ENCODE measurements at places on chromosomes 6 and 20.

DNA sequence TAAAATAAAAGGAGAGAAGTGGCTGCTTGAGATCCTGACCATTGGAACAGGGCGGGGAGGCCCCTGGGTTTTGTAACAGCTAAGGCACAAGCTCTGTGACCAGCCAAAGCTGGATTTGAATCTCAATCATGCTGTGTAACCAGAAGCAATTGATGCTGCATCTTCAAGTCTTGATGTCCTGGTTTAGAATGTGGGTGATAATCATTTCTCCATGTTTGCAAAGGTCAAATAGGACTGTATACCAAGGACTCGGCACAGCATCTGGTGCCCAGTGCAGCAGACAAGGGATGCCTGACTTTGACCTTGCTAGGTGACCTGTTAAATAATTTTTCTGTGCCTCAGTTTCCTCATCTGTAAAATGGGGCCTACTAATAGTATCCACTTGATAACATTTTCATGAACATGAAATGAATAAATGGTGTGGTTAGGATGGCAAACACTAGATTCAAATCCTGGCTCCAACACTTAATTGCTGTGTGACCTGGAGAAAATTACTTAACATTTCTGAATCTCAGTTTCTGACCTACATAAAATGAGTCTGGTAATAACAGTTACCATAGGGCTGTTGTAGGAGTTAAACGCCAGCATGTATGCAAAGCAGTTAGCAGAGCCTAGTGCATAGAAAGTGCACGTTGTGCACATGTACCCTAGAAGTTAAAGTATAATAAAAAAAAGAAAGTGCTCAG, 46.3 kb upstream of the BCAS1 start:
- DNase-seq = no peak

- DNase-seq = no peak
Measured at GRCh38 chr6:165117121-165117520, 192.3 kb downstream of the C6orf118 start.

DNA sequence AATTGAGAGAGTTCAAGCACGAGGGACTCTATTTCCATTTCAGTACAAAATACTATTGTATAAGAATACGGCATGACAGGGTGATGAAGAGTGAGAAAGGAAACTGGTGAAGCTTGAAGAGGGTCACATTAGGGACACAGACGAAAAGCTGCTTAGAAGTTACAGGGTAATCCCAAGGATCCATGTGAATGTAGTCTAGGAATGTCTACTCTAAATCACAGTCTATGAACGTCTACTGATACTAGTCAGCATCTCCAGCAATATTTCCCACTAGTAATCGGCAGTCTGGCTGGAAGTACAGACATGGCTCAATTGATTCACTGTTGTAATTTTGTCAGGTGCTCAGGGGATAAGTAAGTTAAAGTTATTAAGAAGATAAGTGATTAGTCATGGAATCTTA, 156.4 kb downstream of the ASCC3 start:
- DNase-seq = no peak

DNA sequence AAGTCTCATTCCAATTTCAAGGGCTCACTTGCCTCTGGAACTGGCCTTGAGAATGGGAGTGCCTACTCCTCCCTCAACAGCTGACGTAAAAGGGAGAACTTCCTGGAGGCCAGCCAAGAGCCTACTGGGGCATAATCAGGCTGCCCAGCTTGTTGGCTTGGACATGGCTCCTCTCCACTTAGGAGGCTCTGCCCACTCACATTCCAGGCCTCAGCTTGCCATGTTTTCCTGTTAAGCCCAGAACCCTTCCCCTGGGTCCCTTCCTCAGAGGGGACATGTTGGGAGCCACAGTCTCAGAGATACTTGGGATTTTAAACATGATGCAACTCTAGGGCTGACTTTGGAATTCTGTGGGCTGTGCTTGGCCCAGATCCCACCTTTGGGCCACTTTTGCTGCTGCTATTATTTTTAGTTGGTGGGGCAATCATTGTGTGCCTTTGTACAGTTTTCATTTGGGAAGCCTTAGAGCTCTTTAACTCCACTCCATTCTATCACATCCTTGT, 31.5 kb upstream of the ADTRP start:
- peak; percentile 78 for DNase-seq

- DNase-seq = no peak
Measured at GRCh38 chr6:35453236-35453635, 1.1 kb downstream of the FANCE start.

DNA sequence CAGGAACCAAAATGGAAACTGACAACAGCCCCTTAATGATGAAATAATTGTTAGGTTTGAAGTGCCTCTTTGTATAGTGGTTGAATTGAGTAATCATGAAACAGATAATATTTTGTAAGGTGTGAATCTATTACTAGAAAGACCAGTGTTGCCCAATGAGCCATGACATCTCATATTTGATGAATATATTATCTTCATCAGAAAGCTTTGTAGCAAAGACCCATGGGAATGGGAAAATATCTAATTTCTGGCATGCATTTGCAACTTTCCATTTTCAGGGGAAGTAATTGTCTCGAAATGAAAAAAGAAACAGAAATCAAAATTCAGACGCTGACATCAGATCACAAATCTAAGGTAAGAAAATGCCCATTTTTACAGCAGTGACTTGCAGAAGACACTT, 57.3 kb upstream of the LAMP5 start:
- no peak for DNase-seq

GRCh38 chr6:36115412-36115811, 14.9 kb upstream of the MAPK13 start:
- DNase-seq = no peak

DNA sequence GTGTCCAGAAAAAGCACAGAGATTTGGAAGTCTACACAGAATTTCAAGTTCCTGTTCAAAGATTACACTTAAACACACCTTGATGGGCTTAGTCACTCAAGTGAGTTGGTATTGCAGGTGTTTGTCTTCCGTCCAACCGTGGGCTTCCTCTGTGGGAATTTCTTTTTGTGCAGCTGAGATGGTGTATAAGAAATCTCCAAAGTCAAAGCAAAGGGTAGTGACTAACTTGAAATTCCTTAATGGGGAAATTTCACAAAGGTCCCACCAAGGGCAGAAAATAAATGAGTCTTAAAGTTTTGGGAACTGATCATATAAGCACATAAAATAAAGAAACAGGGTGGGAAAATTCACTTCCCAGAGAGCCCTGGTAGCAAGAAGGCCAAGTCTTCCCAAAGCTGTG, 102.0 kb upstream of the TNFAIP3 start:
- DNase-seq = no peak

DNA sequence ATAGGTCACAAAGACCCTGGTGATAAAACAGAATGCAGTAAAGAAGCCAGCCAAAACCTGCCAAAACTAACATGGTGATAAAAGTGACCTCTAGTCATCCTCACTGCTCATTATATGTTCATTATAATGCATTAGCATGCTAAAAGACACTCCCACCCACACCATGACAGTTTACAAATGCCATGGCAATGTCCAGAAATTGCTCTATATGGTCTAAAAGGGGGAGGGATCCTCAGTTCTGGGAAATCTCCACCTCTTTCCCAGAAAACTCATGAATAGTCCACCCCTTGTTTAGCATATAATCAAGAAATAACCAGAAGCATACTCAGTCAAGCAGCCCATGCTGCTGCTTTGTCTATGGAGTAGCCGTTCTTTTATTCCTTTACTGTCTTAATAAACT, 40.4 kb upstream of the MC3R start:
- no peak for DNase-seq

DNA sequence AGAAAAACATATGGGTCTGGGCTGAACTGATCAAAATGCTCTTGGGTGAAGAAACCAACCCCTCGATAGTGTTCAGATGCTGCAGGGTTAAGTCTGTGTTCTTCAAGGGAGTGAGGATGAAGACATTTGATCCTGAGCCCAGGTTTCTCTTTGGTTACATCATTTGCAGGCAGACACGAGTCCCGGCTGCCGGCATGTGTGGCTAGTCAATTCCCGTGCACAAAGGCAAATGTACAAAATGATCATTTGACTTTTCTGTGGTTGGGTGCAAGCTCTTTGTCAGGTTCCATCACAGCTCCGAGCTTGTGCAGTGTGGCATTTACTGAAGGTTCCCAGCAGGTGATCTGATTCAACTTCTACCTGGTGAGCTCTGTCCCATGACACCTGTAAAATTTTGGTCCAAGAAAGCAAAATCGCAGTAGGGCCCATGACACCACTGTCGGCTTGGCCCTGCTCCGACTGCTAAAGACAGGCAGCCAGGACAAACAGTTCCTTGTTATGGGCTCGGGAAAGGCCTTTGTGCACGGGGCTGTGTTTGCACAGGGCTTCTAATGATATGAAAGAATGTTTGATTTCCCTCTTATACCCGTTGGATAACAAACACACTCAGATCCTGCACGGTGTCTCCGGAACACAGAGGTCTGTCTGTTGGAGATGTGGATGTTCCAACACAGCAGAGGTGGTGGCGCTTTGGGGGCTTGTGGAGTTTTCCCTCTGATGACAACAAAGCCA, 46.9 kb downstream of the GJA10 start:
- no peak for DNase-seq

DNA sequence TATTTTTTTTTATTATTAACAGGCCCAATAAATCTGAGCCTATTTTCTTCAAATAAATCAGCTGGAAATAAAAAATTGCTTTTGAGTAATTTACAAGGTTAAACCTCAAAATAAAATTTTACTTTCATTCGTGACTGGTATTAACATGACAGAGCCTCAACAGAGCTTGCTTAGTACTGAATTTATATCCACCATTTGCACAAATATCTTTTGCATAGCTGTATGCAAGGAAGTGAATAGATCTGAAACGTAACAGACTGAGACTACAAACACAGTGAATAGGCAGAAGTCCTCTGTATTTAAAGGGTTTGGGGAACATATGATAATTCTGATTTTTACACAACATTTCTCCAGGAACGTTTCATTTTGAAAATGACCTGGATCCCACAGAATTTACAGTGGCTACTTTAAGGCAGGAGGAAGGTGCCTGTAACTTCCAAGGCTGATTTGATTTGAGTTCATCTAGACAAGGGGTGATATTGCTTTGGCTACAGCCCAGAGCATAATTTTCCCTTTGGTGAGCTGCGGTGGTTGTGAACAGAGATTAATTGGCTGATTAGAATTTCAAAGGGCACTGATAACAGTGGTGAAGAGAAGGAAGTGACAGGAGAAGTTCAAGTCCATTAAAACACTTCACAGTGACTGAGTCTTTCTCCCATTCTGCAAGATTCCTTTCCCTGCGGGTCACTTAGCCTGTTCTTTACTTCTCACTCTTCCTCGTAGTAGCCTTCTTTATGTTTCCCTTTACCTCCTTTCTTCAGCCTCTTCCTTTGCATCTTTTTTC, 121.2 kb upstream of the SASH1 start:
- DNase-seq = peak; percentile 11

GRCh38 chr6:104505838-104506237, 353.9 kb downstream of the HACE1 start:
- DNase-seq = peak; percentile 24

DNA sequence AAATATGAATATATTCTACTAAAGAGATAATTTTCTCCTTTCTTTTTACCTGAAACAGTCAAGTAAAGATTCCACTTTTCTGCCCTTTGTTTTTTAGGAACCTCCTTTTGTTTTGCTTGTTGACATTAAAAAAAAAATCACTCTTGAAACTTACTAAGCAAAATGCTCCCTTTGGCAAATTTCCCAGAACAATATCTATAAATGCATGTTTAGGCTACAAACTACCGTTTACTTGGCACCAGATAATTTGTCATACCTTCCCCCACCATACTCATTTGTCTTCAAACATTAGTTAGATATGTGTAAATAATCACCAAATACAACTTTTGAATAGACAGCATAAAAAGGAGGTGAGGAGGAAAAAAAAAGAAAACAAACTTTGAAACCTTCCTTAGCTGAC, 604.7 kb downstream of the RFPL4B start:
- DNase-seq = peak; percentile 46

DNA sequence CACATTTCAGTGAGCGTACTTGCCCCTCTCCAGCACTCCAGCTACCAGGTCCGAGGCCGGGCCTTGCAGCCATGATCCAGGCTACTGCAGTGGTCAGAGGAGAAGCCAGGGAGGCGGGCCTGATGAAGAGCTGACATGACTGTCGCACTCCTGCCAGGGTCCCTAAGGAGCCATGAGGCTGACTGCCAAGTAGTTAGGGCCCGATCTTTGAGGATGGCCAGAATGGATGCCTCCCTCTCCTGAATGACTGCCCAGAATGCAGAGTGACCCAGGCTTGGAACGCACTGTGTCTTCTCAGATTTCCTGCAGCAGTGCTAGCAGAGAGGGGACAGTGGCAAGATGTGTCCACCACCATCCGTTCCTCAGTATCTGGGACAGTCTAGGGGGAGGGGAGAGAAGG, 24.7 kb upstream of the LRFN2 start:
- no peak for DNase-seq

- peak; percentile 11 for DNase-seq
Measured at GRCh38 chr6:42010185-42010891, 40.0 kb upstream of the TAF8 start.

- no peak for DNase-seq
Measured at GRCh38 chr6:13117570-13117969, 210.8 kb downstream of the TBC1D7 start.

DNA sequence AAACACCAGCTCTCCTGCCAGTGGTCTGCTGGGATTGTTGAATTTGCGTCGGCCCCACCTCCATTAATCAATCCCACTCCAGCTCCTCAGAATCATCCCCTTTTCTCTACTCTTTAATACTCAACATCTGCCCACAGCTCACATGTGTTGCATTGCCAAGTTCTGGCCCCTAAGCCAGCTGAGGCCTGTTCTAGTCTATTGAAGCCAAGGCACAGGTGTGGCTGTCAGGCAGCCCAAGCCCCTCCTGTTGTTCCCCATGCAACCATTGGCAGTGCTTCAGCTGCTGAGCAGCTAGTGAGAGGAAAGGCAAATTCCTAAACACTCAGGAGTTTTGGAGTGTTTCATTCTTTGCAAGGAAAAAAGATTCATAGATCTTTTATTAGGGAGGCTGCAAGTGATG, 128.0 kb upstream of the NT5E start:
- no peak for DNase-seq

GRCh38 chr6:79031821-79032590, 46.0 kb downstream of the PHIP start:
- peak; percentile 57 for DNase-seq

- no peak for DNase-seq
Measured at GRCh38 chr6:51398793-51399192, 580.1 kb downstream of the TFAP2B start.

- no peak for DNase-seq
Measured at GRCh38 chr6:123569575-123569974, 67.2 kb downstream of the TRDN start.

GRCh38 chr6:84227044-84227433, 404 bp downstream of the CEP162 start:
- DNase-seq = no peak

- no peak for DNase-seq
Measured at GRCh38 chr6:142550310-142551063, 248.7 kb downstream of the ADGRG6 start.

- DNase-seq = no peak
Measured at GRCh38 chr20:62726276-62726675, 17.6 kb downstream of the NTSR1 start.

- DNase-seq = peak; percentile 24
Measured at GRCh38 chr20:52446421-52447224, 255.0 kb upstream of the ZFP64 start.

GRCh38 chr6:45105170-45105820, 222.8 kb upstream of the RUNX2 start:
- DNase-seq = no peak
